ENCODE measurements at places on chromosomes 7 and 10. TPM values are rescaled to one million over a fixed set of nuclear protein-coding genes. Genes with fewer than 3 reads are reported as not detected.

DYNC1I1 gene
- 0.58 TPM for polyA plus RNA-seq

EPHB6 gene
- polyA plus RNA-seq: 22.4 TPM

CCL24 gene
- not detected for polyA plus RNA-seq

TRIM50 gene
- 0.23 TPM for polyA plus RNA-seq

SPDYE9 gene
- polyA plus RNA-seq: 0.29 TPM

CAMK1D gene
- 10.5 TPM for polyA plus RNA-seq

CUX1 gene
- 104 TPM for polyA plus RNA-seq

GPR26 gene
- 0.01 TPM for polyA plus RNA-seq

LRRTM3 gene
- 5.3 TPM for polyA plus RNA-seq

OR9A2 gene
- not detected for polyA plus RNA-seq

SLC16A12 gene
- polyA plus RNA-seq: 33.7 TPM

DNA sequence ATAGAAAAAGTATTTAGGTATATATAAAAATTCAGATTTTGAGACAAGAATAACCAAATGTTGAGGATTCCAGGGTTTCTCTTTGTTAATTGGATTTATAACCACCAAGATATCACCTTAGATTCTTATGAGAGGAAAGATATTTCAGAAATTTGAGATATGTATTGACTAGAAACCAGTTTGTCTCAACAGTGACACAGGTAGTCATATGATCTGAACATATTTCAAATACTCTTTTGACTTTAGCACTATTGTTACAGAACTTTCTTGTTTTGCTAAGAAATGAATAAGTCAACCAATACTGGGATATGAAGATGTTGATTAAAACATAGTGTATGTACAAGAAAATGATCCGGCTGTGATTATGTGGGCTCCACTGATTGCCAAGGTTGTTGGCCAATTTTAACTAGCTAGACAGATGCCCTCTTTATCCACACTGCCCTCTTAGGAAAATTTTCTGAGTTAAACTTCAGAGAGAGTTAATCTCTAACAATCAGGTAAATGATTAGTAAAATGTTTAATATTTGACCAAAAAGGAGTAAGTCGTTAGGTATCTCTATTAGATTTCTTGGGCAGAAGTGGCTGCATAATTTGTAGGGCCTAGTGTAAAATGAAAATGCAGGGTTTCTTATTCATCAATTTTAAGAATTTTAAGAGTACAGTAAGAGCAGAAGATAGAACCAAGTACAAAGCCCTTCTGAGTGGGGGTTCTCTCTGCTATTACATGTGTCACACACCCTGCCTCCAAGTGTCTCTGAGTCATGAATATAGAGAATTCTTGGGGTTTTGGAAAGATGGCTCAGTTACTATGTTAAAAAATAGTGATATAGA is 376.0 kb downstream of the TFEC start:
- no peak for DNase-seq

GRCh38 chr10:124348801-124349200 is 69.9 kb downstream of the OAT start:
- no peak for DNase-seq

DNA sequence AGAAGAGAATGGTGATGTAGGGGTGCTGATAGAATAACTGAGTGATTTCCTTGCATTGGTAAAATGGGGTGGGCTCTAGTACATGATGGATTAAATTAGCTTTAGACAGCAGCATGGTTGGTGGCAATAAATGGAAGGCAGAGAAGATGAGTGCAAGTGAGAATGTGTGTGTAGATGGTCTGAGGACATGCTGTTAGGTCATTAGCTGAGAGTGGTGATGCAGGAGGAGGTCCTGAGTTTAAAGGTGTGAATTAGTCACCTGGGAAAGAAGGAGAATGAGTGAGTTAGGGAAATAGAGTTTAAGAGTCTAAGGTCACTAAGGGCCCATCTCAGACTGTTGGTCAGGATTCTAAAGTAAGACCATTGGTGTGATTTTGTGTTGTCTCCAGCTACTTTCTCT is 17.9 kb upstream of the SEC61A2 start:
- DNase-seq: no peak

DNA sequence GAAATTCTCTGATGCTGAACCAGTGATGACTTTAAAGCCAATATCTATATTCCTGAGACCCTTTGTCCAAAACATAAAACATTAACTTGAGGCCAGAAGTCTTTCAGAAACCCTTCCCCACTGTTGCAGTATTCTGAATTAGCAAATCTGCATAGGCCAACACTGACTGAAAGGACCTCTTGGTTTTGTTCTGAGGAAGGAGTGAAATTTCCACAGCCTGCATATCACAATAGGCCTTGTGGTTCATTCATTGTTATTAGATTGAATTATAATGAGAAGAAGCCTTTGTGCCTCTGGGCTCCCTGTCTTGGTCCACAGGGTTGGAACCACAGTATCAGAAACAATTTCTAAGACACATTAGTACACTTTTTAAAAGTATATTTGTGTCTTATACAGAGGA is 90.3 kb downstream of the CCNY start:
- no peak for DNase-seq

GRCh38 chr7:23471106-23471859 is 992 bp upstream of the IGF2BP3 start:
- DNase-seq: no peak

DNA sequence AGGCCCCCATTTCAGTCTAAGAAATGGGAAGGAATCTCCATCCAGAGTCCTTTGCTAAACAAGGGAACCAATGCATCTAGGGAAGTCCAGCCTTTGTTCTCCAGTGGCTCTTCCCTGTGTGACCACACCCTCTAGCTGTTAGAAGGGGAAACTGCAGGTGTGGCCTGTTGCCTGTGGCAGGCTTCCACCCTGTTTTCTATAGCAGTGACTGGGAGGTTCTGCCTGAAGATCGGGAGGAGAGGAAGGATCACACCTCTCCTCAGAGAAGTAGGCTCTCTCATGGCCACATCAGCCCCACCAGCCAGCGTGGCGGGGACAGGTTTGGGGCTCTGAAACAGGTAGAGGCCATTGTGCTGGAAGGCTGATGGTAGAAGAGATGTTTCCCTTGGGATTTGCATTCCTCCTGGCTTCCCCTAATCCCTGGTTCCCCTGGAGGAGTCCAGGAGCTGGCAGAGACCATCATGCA is 47.7 kb upstream of the TRIM8 start:
- DNase-seq: no peak

GRCh38 chr10:30782537-30783461 is 153.2 kb upstream of the LYZL2 start:
- no peak for DNase-seq

- no peak for DNase-seq
These were observed 80.7 kb upstream of the WDR11 start for GRCh38 chr10:120770496-120770895.

- DNase-seq: no peak
These were observed 153.3 kb downstream of the ZMYND11 start for GRCh38 chr10:288316-289200.

DNA sequence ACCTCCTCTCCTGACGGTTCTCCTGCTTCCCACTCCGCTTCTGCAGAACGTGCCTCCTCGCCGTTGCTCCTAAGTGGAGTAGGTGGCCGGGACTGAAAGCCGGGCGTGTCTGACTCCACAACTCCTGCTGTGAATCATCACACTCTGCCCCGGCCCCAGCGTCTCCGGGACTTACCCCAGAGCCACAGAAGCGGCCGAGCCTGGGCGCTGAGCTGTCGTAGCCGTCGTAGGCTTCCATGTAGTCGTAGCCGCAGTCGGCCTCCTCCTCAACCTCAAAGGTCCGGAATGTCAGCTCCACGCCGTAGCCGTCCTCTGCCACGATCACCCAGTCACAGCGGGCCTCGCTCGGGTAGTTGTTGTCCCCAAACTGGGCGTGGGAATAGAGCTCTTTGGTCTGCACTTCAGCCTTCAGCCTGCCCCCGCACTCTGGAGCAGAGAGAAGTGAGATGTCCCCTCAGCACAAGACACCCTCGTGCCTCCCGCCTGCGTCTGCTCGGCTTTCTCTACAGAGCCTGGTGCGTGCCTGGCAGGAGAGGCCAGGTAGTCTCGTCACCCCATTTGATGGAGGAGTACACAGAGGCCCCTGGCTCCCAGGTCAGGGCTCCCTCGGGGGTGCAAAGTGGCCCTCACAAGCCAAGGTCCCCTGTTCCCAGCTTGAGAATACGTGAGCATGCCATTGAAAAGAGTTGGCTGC is 11.2 kb upstream of the OPALIN start:
- DNase-seq: no peak

GRCh38 chr10:53315709-53316108 is 543.1 kb upstream of the MBL2 start:
- DNase-seq: no peak

GRCh38 chr7:46292741-46293140 is 371.7 kb upstream of the IGFBP3 start:
- no peak for DNase-seq

GRCh38 chr7:127792528-127793342 is 140.7 kb downstream of the SND1 start:
- DNase-seq: no peak

- no peak for DNase-seq
These were observed 32.6 kb downstream of the PTPN12 start for GRCh38 chr7:77569514-77570232.

DNA sequence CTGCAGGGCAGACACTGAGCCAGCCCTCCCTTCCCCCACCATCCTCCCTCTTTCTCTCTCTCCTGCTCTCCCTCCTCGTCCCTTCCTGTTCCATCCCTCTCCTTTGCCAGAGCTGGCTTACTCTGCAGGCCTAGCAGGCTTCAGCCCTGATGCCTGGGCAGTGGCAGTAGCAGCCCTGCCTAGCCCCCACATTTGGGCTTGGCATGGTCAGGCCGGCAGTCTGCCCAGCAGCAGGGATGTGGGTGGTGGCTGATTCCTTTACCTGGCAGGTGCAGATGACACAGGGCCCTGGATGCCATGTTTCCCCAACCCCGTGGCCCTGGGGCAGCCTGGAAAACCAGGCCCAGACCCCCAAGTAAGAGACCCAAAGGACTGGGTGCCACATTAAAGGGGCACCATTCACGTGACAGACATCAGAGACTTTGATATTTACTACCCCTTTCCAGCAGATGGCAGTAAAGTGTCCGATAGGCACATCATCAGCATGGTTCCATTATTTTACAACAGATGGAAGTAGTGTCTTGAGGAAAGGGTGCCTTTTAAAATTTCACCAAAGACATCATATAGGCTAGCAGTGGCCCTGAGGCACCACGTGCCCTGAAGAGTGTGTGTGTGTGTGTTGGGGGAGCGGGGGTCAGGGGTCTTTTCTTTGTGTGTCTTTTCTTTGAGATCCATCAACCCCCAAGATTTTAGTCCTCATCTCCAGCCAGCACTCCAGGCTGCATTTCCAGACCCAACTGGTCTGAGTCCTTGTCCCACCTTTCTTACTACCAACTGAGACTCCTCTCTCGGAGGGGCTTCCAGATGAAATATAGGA is 5.9 kb downstream of the KCP start:
- no peak for DNase-seq

DNA sequence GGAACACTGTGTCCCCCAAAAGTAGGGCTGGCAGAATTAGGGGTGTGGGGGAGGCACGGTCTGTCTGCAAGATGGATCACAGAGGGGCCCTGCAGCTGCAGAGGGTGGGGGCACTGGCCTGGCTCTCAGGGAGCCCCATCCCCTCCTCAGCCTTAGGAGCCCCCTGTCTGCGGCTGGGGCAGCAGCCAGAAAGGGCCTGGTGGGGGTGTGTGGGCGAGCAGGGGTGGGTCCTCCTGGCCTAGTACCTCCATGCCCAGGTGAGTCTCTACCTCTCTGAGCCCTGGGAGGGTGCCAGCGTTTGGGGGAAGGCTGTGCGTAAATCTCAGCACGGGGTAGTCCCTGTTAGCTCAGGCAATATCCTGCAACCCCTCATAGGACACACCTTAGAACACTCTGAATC is 280.5 kb upstream of the PPP2R2D start:
- no peak for DNase-seq

DNA sequence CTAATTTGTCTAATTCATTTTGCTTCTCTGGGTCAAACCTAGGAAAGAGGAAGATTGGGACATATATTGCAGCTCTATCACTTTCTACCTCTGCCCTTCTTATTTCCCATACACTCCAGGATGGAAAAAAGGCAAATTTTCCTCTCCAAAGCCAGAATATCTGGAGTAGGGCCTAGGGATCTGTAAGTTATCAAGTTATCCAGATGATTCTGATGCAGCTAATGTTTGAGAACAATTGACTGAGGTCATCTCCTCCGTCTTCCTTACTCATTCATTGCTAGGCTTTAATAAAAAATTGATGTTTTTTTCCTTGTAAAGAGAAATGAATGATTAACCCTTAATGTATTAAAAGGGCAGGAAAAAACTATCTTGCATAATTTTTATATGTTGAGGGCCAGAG is 211.9 kb upstream of the GLI3 start:
- no peak for DNase-seq

GRCh38 chr7:41874201-41874785 is 171.4 kb upstream of the INHBA start:
- no peak for DNase-seq

- DNase-seq: no peak
These were observed 31.0 kb upstream of the C10orf90 start for GRCh38 chr10:126701526-126701925.

GRCh38 chr10:23754179-23754578 is 315.3 kb downstream of the OTUD1 start:
- DNase-seq: no peak

DNA sequence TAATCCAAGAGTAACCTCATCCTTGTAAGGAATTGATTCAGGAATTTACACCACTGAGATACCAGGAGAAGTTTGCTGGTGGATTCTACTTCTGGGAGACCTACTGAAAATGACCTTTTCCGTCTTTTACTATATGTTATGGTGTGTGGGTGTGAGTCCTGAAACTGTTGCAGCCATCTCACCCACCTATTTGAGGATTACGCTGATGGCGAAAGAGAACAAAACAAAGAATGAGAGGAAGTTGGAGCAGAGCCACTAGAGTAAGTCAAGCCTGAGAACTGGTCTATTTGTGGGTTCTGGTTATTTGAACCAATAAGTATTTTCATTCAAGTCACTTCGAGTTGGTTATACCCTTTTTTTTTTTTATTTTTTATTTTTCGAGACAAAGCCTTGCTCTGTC is 12.7 kb upstream of the ABCC2 start:
- no peak for DNase-seq

- no peak for DNase-seq
These were observed 151.8 kb downstream of the BMPER start for GRCh38 chr7:34057136-34057535.

DNA sequence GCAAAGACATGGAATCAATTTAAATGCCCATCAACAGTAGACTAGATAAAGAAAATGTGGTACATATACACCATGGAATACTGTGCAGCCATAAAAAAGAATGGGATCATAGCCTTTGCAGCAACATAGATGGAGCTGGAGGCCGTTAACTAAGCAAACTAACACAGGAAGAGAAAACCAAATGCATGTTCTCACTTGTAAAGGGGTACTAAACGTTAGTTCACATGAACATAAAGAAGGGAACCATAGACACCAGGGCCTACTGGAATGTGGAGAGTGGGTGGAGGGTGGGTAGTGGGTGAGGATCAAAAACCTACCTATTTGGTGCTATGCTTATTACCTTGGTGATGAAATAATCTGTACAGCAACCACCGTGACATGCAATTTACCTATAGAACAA is 78.4 kb upstream of the GSDME start:
- DNase-seq: no peak

All from right renal pelvis (tissue), 4 donors.